Caco-2 (cell line): ENCODE measurements at places on chromosomes 7 and 10.

- peaks cover 13% of the 10 kb centered on the region for H3K4me1 ChIP-seq
- no peaks in the 10 kb centered on the region for H3K27me3 ChIP-seq
- peak overlapping the region; percentile 78 for H3K4me3 ChIP-seq
- H3K36me3 ChIP-seq = no peaks in the 10 kb centered on the region
- no peak for DNase-seq
Measured at GRCh38 chr10:6200734-6201515, 1.8 kb upstream of the PFKFB3 start.

DNA sequence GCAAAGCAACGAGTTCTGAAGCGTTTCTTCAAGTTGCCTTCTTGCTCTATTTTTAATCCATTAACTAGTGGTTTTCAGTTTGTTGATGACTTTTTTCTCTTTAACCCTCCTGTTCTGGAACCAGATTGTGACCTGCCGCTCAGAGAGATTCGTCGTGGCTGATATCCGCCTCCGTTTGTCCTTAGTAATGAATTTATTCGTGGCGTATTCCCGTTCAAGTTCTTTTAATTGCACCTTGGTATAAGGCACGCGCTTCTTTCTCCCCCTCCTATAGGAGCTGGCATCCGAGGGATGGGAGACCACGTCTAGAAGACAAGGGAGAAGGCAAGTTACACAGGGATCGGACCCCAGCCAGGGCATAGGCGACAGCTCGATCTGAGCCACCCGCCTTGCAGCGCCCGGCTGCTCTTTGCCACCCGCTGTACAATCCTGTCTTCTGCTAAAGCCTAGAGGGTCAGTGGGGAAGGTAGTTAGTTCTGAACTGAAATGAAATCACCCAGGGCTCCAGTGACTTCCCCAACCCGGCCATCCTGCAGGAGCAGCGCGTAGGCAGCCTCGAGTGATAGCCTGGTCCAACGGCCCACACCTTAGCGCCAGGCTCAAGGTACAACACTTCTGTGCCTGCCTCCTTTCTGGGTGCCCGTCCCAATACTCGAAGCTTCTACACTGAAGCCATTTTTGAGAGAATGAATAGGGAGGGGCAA, 1.6 kb downstream of the HOXA13 start:
- no peak overlapping the region for H3K27ac ChIP-seq
- peaks cover 8% of the 10 kb centered on the region for H3K4me1 ChIP-seq
- no peak overlapping the region; the same call in 1 of the 2 replicates for H3K4me3 ChIP-seq
- DNase-seq = no peak

GRCh38 chr10:101291331-101292193, 62.3 kb upstream of the LBX1 start:
- peaks cover 4% of the 10 kb centered on the region; the same call in 1 of the 2 replicates for H3K4me1 ChIP-seq
- peak; percentile 73 for DNase-seq
- H3K27ac ChIP-seq = no peak overlapping the region
- no peaks in the 10 kb centered on the region for H3K36me3 ChIP-seq

- DNase-seq = no peak
- no peak overlapping the region for H3K4me3 ChIP-seq
- no peak overlapping the region for H3K27ac ChIP-seq
- H3K36me3 ChIP-seq = no peaks in the 10 kb centered on the region; the same call in 1 of the 2 replicates
Measured at GRCh38 chr10:98186681-98187080, 52.2 kb downstream of the R3HCC1L start.

DNA sequence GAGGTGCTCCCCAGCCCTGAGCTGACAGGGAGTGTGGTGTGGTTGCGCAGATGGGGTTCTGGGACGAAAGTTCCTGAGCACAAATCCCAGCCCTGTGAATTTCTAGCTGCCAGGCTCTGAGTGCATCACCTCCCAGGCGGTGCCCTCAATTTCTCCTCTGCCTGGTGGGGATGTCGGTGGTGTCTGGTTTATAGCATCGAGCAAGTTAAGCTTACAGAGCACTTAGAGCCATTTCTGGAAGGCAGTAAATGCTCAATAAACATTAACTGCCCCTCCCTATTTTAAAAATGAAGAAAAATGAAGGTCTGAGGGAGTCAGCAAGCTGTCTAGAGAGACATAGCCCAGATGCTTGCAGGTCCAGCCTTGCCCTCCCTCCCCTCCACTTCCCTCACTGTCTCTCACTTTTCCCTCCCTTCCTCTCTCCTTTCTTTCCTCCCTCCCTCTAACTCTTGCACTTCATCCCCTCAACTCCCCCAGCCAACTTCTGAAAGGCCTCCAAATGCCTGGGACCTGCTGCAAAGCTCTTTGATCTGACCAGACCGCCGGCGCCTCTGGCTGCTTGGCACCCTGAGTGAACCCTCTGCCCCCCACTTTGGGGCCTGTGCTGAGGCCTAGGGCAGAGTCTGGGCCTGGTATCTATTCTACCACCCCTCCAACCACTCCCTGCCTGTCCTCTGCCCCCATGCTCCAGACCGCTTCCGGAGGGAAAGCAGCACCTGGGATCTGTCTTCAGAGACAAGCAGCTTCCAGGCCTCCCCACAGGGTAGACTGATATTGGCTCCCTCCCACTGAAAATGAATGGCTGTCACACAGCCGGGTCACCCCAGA, 438.3 kb downstream of the RPS24 start:
- no peak overlapping the region for H3K4me3 ChIP-seq
- DNase-seq = no peak
- H3K27me3 ChIP-seq = no peaks in the 10 kb centered on the region
- no peak overlapping the region for H3K27ac ChIP-seq
- H3K4me1 ChIP-seq = no peaks in the 10 kb centered on the region

- H3K36me3 ChIP-seq = no peaks in the 10 kb centered on the region
- no peak overlapping the region for H3K27ac ChIP-seq
- H3K27me3 ChIP-seq = no peaks in the 10 kb centered on the region
- DNase-seq = no peak
- no peak overlapping the region for H3K4me3 ChIP-seq
Measured at GRCh38 chr7:134771889-134772288, 7.5 kb upstream of the CALD1 start.

DNA sequence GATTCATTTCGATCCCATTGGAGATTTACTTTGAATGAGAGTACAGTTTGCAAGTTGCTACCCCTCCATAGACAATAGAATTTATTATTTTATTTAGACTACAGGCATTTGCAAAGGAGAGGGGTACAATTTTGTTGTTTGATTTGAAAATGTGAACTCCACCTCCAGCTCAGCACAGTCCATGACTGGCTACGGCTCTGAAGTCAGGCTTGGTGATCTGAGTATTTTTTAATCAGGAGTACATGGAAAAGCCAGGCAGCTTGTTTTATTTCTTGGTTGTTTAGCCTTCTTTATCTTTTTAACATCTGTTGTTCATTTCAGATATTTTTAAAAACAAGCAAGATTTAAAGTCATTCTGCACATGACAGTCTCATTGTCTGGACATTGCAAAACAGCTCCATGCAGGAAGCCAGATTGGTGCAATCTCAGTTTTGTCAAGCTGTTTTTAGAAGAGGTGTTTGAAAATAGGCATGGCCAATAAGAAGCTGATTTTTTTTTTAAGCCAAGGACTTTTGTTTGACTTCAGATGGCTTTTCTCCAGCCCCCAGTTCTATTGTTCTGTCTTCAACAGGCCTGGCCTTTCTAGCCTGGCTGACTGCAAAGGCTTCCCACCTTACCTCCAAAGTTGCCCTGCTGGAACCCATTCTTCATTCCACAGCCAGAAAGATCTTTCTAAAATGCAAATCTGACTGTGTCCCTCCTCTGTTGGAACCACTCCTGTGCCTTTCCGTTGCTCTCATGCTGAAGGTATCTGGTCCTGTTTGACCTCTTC, 12.2 kb downstream of the PLXDC2 start:
- no peaks in the 10 kb centered on the region for H3K36me3 ChIP-seq
- no peak overlapping the region for H3K27ac ChIP-seq
- H3K4me3 ChIP-seq = no peak overlapping the region
- H3K27me3 ChIP-seq = no peaks in the 10 kb centered on the region
- no peaks in the 10 kb centered on the region for H3K4me1 ChIP-seq

- peaks cover 8% of the 10 kb centered on the region; the same call in 1 of the 2 replicates for H3K4me1 ChIP-seq
- H3K4me3 ChIP-seq = peak overlapping the region; percentile 66
- peak overlapping the region; percentile 73 for H3K27ac ChIP-seq
- H3K36me3 ChIP-seq = peaks cover 2% of the 10 kb centered on the region; the same call in 1 of the 2 replicates
- H3K27me3 ChIP-seq = no peaks in the 10 kb centered on the region
Measured at GRCh38 chr7:70695795-70696083, 436.2 kb upstream of the GALNT17 start.

- no peaks in the 10 kb centered on the region for H3K36me3 ChIP-seq
- 0 out of 2 replicates have a peak, but pooled peaks cover 9% of the 10 kb centered on the region for H3K4me1 ChIP-seq
Measured at GRCh38 chr10:16384021-16384420, 52.8 kb upstream of the PTER start.
